ENCODE measurements at places on chromosomes 12 and 14. TPM values are rescaled to one million over a fixed set of nuclear protein-coding genes. Genes with fewer than 3 reads are reported as not detected.

The OASL gene
- total RNA-seq, result 5.1 TPM

The DEPDC4 gene
- total RNA-seq, result 1.6 TPM

DNA sequence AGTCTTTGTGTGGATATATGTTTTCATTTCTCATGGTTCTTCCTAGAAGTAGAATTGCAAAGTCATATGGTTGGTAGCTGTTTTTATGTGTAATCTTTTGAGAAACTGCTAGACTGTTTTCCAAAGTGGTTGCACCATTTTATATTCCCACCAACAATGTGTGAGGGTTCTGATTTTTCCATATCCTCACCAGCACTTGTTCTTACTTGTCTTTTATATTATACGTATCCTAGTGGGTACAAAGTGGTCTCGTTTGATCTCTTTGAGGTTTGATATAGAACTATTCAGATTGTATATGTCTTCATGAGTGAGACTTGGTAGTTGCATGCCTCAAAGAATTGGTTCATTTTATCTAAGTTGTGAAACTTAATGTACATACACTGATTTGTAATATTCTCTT is 91.3 kb downstream of the BEGAIN start:
- no peak for DNase-seq

- no peak for DNase-seq
These were observed 17.0 kb downstream of the VCPKMT start for GRCh38 chr14:50099335-50099734.

DNA sequence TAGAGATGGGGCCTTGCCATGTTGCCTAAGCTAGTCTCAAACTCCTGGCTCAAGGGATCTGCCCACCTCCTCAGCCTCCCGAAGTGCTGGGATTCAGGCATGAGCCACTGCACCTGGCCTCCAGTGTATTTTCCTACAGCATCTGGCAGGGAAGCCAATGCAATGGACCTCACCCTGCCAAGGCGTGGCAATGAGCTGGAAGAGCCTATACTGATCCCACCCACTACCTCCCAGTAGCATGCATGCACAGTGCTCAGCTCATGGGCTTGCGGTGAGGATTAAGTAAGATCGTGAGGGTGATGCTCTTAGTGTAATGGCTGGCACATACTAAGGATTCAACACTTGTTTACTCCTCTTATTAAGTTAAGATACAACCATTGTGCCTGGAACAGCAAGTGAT is 69.7 kb downstream of the PHLDA1 start:
- DNase-seq, result no peak

DNA sequence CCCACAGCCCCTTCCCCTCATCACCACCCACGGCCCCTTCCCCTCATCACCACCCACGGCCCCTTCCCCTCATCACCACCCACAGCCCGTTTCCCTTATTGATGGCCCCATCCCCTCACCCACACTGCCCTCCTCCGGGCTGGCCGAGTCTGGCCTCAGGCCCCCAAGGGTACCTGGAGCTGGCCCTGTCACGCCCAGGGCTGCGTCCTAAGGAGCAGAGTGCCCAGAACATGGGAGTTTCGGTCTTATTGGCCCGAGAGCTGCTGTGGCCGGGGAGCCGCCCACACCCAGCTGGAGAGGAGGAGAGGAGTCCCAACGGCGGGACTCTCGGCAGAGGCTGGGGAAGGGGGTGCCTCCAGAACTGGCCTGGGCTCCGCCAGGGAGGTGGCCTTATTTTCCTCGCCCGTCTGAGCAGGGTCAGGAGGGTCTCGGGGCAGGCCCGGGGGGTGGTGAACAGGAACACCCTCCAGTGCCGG is 182.3 kb downstream of the KIF26A start:
- DNase-seq, result no peak

- DNase-seq, result no peak
These were observed 13.6 kb upstream of the MDM1 start for GRCh38 chr12:68345763-68346162.

DNA sequence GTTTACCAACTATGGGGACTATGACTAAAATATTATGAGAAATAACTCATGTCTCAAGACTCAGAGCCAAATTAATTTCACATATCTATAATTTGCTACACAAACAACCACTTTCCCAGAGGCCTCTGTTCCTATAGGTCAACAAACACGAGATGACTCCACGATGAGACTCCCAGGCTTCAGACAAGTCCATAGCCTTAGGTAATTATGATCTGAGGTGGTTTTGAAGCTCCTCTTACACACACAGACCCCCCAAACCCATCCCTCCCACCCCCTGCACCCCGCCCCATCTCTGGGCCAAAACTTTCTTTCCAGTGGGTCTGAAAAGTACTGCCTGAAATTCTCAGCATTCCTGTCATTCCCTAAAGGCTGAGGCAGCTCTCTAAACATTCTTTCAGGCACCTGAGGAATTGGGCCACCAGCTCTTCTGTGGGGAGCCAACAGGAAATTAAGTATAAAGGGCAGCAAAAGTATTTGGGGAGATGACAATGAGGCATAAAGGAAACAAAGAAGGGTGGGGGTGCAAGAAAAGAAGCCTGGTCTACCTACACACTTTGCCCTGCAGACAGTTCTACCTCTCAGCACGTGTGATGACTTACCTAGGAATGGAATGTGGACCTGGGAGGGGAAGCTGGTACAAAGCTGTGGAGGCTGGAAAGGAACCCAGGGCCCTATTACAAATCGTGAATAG is 143.6 kb downstream of the PAWR start:
- DNase-seq, result no peak

- no peak for DNase-seq
These were observed 141.3 kb upstream of the PLEKHG7 start for GRCh38 chr12:92561543-92561899.

GRCh38 chr12:59500915-59501314 is 94.9 kb upstream of the SLC16A7 start:
- DNase-seq, result no peak
